ENCODE measurements at places on chromosomes 4 and X.

- no peak for DNase-seq
Measured at GRCh38 chrX:12480956-12481355, 310.3 kb upstream of the PRPS2 start.

GRCh38 chr4:11014199-11014598 is 329.6 kb upstream of the CLNK start:
- no peak for DNase-seq

GRCh38 chrX:102008901-102009300 is 77.1 kb upstream of the ZMAT1 start:
- no peak for DNase-seq

DNA sequence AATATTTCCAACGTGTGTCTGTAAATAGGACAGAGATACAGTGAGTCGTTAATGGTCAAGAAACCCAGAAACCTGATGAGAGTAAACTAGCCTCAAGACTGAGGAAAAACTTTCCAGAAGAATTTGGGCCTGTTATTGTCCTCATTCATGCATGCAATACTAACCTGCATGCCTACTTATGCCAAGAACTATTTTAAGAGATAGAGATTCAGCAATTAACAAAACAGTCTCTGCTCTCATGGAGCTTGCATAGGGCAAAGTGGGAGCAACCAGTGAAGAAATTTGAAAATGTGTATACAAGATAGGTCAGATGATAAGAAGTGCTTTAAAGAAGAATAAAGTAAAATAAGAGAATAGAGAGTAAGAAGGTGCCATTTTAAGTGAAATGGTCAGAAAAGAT is 66.1 kb upstream of the FRG1 start:
- no peak for DNase-seq

DNA sequence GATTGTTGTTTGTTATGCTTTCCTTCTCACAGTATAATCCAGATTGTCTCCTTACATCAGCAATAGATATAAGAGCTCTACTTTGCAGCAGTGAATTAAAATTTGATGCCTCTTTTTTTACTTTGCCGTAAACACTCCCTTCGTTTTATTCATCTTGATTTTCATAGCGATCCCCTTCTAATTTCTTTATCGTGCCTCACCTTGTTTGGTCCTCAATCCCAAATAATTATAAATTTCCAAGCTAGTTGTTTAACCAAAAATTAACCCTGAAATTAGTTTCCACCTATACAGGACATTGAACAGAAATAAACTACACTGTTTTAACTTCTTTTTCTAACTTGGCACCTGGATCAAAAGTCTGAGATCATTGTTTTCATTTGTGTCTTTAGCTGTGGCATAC is 35.1 kb upstream of the GRID2 start:
- no peak for DNase-seq

DNA sequence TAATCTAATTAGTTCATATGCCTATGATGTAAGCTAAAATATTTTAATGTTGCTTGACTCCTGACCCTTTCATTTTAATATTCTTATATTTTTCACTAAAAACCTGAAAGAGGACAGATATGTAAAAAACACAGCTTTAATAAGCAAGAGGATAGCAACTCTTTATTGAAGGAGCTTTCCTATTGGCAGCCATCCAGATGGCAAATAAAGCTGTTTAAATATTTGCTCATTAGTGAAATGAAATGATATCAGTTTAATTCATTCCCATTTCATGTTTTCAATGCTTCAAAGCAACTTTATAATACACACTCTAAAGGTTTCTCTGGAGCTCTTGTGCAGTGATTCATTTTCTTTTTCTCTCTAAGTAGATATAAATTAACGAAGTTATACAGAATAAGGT is 473.4 kb downstream of the PCDH7 start:
- no peak for DNase-seq

DNA sequence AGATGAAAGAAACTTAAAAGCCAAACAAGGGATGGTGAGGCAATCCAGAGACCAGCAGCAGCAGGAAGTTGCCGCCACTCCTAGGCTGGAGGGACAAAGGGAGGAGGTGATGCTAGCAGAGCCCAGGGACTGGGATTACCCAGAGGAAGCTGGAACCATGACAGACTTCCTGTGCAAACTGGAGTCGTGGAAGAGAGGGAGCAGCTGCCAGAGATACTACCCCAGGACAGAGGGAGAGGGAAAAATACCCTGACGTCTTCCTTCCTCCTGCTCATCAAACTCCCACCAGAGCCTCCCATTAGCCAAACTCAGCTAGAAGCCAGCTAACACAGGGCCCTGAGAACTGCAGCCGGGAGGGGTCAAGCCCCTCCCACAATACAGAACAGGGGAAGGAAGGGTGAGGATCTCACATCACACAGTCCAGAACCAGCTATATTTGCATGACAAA is 101.2 kb upstream of the KLF3 start:
- no peak for DNase-seq

Data from activated CD4-positive, alpha-beta T cell treated with anti-CD3 and anti-CD28 coated beads, Interleukin-2, amount 10 ng/mL, durations not matched to agents 7 days and 5 days (primary cell).